ENCODE measurements at places on chromosomes 7 and 10.

DNA sequence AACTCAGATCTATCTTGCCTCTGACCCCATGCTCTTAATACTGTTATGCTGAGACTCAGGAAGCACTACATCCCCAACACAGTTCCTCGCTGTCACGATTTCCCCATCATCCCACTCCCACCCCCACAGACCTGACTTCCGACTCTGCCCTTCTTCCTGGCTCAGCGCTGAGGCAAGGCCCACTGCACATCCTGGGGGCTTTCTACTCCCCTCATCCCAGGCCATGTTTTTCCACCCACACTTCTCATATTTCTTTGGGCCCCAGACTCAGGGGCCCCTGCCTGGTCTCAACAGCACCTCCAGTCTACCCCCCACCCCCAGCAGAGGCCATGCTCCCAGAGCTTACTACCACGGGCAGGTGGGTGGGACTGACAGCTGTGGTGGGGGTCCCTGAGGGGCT is 7.7 kb upstream of the NDST2 start:
- DNase-seq: no peak

DNA sequence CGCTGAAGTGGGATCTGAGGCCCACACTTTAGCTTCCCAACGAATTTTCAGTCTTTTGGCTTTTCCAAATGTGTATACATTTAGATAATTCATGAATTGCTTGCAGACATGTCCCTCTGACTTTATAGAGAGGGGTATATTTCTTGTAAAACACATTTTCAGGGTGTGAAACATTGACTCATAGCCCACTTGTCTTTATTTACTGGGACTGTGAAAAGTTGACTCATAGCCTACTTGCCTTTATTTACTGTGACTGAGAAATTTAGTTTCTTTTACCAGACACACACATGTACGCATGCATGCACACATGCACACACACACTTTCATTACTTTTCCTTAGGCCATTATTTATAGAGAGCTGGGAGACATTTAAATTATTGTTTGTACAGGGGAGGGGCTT is 79.1 kb downstream of the VTI1A start:
- no peak for DNase-seq

DNA sequence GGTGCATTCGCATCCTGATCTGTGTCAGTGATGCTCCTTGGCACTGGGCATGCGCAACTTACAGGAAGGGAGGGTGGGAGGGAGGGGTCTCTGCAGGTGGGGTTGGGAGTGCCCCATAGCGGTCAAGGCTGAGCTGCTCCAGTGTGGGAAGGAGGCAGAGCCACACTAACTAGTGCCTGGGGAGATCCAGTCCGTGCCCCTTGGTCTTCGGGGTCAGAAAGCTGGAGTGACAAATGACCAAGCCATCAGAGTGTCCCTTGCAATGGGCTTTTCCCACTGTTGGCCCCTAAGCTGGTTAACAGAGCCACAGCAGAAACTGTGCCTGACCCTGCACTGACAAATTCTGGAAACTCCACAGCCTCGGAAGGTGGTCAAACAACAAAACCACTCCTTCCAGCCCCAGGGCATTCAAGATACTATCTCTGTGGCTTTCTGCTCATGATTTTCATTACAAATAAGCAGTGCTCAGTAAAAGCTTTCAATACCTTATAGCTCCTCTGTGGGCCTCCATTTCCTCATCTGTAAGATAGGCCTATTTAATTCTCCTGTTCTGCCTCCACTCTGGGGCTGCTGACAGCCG is 138.1 kb upstream of the UNC5B start:
- DNase-seq: no peak

- DNase-seq: no peak
Measured at GRCh38 chr10:21750424-21750823, 216.4 kb downstream of the MLLT10 start.

DNA sequence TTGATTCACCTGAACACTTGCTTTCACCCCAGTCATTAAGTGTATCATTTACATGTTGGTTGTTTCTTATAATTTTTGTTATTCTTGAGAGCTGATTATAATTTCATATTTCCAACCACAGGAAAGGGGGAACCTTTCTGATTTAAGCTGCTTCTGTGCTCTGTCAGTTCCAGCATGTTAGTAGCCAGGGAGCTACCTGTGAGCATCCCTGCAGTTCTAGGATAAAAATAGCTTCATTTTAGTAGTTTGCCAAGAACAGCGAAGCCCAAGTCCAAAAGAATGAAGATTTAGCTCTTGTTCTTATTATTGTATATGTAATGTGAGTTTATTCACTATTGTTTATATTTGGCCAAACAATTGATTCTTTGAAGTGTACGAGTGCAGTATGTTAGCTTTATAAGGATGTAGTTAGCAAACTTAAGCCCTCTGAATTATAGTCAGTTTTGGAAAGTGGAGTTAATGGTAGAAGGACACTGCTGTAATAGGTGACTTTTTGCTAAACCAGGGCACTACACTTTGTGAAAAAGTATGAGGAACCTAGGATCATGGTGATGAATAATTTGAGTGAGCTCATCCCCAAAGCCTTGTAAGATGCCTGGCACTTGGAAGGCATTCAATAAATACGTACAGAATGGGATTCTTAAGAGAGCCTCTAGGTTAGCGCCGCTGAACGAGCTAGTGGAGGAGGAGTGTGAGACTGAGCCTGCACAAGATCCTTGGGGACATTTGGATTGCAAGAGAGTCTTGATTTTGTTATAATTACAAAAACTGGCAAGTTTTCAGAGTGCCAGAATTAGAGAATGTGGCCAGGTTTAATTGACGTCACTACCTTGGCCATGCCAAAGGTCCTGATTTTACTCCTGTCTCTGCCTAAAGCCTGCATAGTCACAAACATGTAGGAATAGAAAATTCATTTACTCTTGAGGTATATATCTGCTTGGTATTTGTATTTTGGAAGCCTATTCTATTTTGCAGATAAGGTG is 29.8 kb downstream of the DNAH11 start:
- DNase-seq: no peak

GRCh38 chr10:104317726-104318299 is 20.5 kb downstream of the ITPRIP start:
- no peak for DNase-seq

- no peak for DNase-seq
Measured at GRCh38 chr10:104509981-104510380, 131.1 kb upstream of the SORCS3 start.

GRCh38 chr10:124721330-124722045 is 22.7 kb downstream of the FAM53B start:
- no peak for DNase-seq

- DNase-seq: no peak
Measured at GRCh38 chr7:82289152-82289535, 154.4 kb downstream of the CACNA2D1 start.

GRCh38 chr7:25448301-25448700 is 220.0 kb upstream of the NPVF start:
- no peak for DNase-seq

GRCh38 chr10:15541376-15541775 is 170.3 kb upstream of the FAM171A1 start:
- no peak for DNase-seq

GRCh38 chr7:155283565-155284194 is 14.0 kb upstream of the INSIG1 start:
- DNase-seq: no peak
